ENCODE measurements at places on chromosomes 4 and X.

DNA sequence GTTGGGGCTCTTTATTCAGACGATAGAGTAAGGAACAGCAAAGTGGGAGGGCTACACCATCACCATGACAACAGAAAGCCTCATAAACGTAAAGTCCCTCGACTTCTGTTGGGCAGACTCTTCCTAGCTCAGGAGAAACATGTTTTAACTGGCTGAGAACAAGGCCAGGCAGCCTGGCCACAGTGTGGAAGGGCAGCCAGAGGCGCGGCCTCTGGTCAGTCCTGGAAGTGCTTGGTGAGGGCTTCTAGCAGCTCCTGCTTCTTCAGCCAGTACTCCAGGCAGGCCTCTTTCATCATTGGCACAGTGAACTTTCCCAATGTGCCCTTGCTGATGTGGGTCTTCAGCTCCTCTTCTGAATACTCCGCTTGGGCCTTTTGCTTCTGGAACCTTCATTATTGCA lies 690.9 kb downstream of the PCDH19 start:
- H3K27me3 ChIP-seq, result no peaks in the 10 kb centered on the region
- H3K4me1 ChIP-seq, result no peaks in the 10 kb centered on the region
- no peaks in the 10 kb centered on the region for H3K36me3 ChIP-seq
- H3K27ac ChIP-seq, result no peak overlapping the region
- no peak for DNase-seq

- DNase-seq, result peak; percentile 83
- H3K27me3 ChIP-seq, result no peaks in the 10 kb centered on the region
- no peaks in the 10 kb centered on the region for H3K36me3 ChIP-seq
- H3K4me3 ChIP-seq, result peak overlapping the region; percentile 66
- H3K27ac ChIP-seq, result peak overlapping the region; percentile 73
Observed at GRCh38 chrX:131704136-131704695, 160.3 kb downstream of the OR13H1 start.

DNA sequence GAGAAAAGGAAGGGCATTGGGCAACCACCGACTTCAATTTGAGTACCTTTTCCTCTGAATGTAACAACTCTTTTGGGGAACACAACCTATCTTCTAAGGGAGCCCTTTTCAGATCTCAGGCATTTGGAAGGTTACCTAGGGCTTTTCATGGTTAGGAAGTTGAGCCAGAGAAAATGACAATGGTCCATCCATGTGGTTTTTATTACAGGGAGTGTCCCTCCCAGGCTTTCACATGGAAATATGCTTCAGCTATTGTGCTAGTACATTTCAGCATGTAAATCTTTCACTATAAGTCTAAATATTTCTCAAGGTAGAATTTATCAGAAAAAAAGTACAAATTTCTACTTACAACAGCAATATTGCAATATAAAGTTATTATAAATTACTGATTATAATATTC lies 259.8 kb downstream of the IQCM start:
- no peak for DNase-seq
- H3K4me1 ChIP-seq, result no peaks in the 10 kb centered on the region
- H3K4me3 ChIP-seq, result no peak overlapping the region
- H3K27ac ChIP-seq, result no peak overlapping the region
- no peaks in the 10 kb centered on the region for H3K36me3 ChIP-seq

DNA sequence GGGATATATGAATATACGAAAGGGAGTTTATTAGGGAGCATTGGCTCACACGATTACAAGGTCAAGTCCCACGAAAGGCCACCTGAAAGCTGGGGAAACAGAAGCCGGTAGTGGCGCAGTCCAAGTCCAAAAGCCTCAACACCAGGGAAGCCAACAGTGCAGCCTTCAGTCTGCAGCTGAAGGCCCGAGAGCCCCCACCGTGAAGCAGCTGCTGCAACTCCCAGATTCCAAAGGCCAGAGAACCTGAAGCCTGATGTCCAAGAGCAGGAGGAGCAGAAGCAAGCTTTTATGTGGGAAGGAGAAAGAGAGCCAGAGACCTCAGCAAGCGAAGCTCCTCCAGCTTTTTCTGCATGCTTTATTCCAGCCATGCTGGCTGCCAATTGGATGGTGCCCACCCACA lies 275.8 kb downstream of the PTTG2 start:
- no peak overlapping the region for H3K4me3 ChIP-seq
- no peaks in the 10 kb centered on the region for H3K27me3 ChIP-seq
- no peaks in the 10 kb centered on the region for H3K4me1 ChIP-seq
- no peaks in the 10 kb centered on the region for H3K36me3 ChIP-seq
- no peak for DNase-seq
- H3K27ac ChIP-seq, result no peak overlapping the region

GRCh38 chrX:2578864-2579263 lies 78.1 kb upstream of the DHRSX start:
- DNase-seq, result no peak
- 0 out of 2 replicates have a peak, but pooled peaks cover 2% of the 10 kb centered on the region for H3K4me1 ChIP-seq
- H3K27ac ChIP-seq, result no peak overlapping the region

GRCh38 chr4:144318797-144319196 lies 178.3 kb upstream of the GYPA start:
- H3K4me3 ChIP-seq, result no peak overlapping the region
- no peak for DNase-seq
- H3K27me3 ChIP-seq, result no peaks in the 10 kb centered on the region
- H3K36me3 ChIP-seq, result no peaks in the 10 kb centered on the region
- no peak overlapping the region for H3K27ac ChIP-seq

GRCh38 chrX:48597353-48598264 lies at the start of gene WDR13:
WDR13 (plus strand) TSS chrX:48597492; CDS start chrX:48597997, 505 bp downstream.
- H3K4me1 ChIP-seq, result no peaks in the 10 kb centered on the region
- no peaks in the 10 kb centered on the region for H3K36me3 ChIP-seq
- peak within 1 kb of the TSS; percentile 98 for H3K27ac ChIP-seq
- DNase-seq, result peak; percentile 91
- peak within 1 kb of the TSS; percentile 94 for H3K4me3 ChIP-seq
- H3K27me3 ChIP-seq, result no peaks in the 10 kb centered on the region

DNA sequence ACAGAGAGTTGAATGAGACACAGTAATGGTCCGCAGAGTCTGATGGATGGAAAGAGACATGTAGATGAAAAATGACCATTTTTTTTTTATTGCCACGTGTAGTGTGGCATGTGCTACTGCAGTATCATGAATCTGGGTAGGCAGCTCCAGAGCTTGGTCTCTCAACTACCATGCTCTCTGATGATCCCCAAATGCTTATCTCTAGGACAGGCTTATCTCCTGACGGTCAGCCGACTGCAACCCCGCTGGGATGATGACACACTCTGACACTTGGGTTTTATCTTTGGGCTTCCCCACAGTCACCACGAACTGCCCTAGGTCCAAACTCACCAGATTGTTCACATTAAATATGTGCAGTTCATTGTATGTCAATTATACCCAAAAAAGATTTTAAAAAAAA lies 239.7 kb downstream of the QDPR start:
- no peak overlapping the region for H3K27ac ChIP-seq
- H3K4me3 ChIP-seq, result no peak overlapping the region
- no peaks in the 10 kb centered on the region for H3K4me1 ChIP-seq
- no peaks in the 10 kb centered on the region for H3K36me3 ChIP-seq
- no peaks in the 10 kb centered on the region for H3K27me3 ChIP-seq

DNA sequence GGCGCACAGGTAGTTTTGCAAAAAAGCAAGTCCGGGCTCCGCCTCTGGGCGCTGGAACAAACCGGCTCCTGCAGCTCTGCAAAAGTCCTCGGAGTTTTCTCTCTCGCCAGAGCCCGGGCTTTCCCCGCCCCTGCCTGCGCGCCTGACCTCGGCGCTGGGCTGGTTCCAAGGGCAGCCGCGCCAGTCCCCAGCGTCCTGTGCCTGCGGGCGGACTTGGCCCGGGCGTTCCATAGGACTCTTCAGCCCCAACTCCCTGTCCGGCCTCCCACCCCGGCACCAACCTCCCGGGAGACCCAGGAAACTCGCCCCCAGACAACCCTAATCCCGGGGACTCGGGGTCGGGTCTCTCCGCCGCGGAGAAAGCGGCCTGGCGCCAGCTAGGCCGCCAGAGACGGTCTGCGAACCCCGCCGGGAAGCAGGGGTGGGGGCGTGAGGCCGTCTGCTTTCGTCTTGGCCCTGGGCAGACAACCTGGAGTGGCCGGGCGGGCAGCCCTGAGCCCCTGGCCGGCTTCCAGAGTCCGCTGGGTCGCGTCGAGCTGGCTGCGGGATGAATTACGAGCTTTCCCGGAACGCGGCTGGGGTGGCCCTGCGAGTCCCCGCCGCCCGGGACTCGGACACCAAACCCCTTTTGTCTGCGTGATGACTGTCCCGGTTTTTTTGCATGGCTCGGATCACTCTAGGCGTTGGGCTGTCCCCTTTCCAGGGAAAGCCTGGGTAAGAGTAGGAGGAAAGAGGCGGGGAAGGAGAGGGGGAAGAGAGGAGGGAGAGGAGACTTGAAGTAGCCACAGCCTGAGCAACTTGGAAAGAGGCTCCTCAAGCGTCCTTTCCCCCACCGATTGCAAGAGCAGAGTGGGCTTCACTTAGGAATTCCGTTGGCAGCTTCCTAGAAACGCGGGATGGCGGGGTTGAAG lies 916 bp downstream of the MXRA5 start:
- no peaks in the 10 kb centered on the region for H3K36me3 ChIP-seq
- H3K4me1 ChIP-seq, result no peaks in the 10 kb centered on the region
- no peak overlapping the region for H3K4me3 ChIP-seq

DNA sequence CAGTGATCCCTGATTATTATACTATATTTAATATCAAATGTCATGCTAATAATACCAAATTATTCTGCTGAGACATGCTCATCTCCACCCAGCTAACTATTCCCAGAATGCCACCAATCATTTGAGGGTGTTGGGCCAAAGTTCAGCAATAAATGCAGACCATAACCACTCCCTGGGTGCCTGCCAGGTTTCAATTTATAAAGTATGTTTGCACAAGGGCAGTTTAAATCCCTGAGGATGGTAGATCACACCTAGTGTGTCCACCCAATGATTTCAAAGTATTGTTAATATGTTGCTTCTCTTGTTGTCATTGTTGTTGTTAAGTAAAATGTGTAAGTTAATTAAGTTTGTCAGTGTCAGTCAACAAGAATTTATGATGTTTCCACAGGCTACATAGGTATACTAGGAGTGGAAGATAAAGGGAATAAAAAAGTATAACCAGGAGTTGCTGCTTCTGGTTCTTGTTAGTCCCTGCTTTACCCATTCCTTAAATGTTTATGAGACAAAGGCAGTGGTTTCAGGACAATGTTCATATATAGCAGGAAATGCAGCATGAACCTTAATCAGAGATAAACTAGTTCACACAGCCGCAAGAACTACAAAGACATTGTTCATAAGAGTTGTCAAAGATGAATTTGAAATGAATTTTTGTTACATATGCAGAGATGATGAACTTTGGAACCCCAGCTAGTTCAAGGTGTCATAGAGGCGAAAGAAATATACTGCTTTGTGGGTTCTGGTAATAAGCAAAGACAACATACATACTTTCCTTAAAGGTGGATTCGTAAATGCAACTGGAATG lies 25.5 kb downstream of the HPGD start:
- no peak overlapping the region for H3K27ac ChIP-seq
- H3K27me3 ChIP-seq, result no peaks in the 10 kb centered on the region
- no peak overlapping the region for H3K4me3 ChIP-seq
- no peaks in the 10 kb centered on the region for H3K36me3 ChIP-seq
- no peak for DNase-seq

DNA sequence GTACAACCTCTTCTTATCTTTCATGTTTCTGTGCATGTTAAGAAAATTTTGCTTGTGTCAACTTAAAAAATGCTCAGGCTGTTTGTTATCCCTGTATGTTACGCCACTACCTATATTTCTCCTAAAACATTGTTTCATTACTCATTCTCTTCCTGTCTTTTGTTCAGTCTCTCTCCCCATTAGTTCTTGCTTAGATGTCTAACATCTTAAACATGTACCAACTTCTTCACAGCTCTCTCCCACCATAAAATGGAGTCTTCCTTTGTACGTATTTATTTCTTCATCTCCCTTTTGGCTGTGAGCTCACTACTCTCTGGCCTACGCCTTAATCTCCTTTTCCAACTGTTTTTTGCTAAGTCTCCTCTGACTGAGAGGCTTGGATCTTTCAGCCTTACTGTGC lies 36.4 kb downstream of the PCDH7 start:
- no peak for DNase-seq
- no peaks in the 10 kb centered on the region for H3K4me1 ChIP-seq
- no peak overlapping the region for H3K4me3 ChIP-seq
- no peaks in the 10 kb centered on the region for H3K27me3 ChIP-seq

DNA sequence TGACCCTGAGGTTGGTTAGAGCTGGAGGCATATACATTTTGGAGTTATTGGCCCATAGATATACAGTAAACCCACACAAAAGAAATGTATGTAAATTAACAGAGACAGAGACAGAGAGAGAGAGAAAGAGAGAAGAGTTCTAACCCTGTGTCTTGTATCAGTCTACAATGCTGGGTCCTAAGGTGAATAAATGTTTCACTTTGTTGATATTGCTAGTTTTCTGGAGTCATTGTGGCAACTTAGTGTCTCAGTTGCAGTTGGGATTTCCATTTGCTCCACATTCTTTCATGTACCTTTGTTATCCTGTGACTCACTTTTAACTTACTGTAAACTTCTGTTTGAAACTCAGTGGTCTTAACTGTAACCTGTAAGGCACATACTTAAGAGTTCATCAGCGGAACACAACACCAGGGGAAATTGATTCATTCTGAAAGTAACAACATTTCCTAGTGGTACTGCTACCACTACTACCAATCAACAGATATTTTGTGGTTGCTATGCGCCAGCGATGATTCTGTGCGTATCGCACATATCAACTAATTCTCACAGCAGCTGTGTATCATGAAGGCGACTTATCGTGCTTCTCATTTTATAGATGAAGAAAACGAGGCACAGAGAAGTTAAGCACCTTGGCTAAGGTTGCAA lies 38.5 kb upstream of the ETDA start:
- H3K27me3 ChIP-seq, result no peaks in the 10 kb centered on the region
- DNase-seq, result no peak
- no peak overlapping the region for H3K27ac ChIP-seq
- H3K4me1 ChIP-seq, result no peaks in the 10 kb centered on the region
- no peaks in the 10 kb centered on the region for H3K36me3 ChIP-seq

- no peak overlapping the region for H3K4me3 ChIP-seq
Observed at GRCh38 chr4:101792056-101792590, 1.6 kb downstream of the BANK1 start.

GRCh38 chr4:1873291-1873690 lies 2.1 kb downstream of the NSD2 start:
- no peak for DNase-seq
- peaks cover 13% of the 10 kb centered on the region for H3K4me1 ChIP-seq
- H3K36me3 ChIP-seq, result no peaks in the 10 kb centered on the region
- H3K27me3 ChIP-seq, result no peaks in the 10 kb centered on the region

- no peak overlapping the region for H3K4me3 ChIP-seq
- H3K36me3 ChIP-seq, result no peaks in the 10 kb centered on the region
- no peaks in the 10 kb centered on the region for H3K4me1 ChIP-seq
- H3K27ac ChIP-seq, result no peak overlapping the region
Observed at GRCh38 chr4:188665491-188666457, 526.5 kb downstream of the TRIML1 start.

DNA sequence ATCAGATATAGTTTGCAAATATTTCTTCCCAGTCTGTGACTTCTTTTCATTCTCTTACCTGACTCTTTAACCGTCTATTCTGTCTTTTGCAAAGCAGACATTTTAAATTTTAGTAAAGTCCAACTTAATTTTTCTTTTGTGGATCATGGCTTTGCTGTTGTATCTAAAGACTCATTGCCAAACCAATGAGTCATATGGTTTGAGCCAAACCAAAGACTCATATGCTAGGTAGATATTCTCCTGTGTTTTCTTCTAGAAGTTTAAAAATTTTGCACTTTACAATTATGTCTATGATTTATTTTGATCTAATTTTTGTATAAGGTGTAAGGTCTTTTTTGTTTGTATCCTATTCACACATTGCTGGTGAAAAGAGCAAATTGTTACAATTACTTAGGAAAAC lies 446.8 kb downstream of the ANKRD50 start:
- no peak overlapping the region for H3K4me3 ChIP-seq
- no peaks in the 10 kb centered on the region for H3K4me1 ChIP-seq
- no peak overlapping the region for H3K27ac ChIP-seq

GRCh38 chrX:12463873-12464272 lies 325.6 kb downstream of the FRMPD4 start:
- no peaks in the 10 kb centered on the region for H3K4me1 ChIP-seq
- H3K27ac ChIP-seq, result no peak overlapping the region
- H3K4me3 ChIP-seq, result no peak overlapping the region
- no peaks in the 10 kb centered on the region for H3K27me3 ChIP-seq
- no peaks in the 10 kb centered on the region for H3K36me3 ChIP-seq
- DNase-seq, result no peak
